Pulmonary artery endothelial cell (primary cell): ENCODE measurements at places on chromosomes 13 and 19.

DNA sequence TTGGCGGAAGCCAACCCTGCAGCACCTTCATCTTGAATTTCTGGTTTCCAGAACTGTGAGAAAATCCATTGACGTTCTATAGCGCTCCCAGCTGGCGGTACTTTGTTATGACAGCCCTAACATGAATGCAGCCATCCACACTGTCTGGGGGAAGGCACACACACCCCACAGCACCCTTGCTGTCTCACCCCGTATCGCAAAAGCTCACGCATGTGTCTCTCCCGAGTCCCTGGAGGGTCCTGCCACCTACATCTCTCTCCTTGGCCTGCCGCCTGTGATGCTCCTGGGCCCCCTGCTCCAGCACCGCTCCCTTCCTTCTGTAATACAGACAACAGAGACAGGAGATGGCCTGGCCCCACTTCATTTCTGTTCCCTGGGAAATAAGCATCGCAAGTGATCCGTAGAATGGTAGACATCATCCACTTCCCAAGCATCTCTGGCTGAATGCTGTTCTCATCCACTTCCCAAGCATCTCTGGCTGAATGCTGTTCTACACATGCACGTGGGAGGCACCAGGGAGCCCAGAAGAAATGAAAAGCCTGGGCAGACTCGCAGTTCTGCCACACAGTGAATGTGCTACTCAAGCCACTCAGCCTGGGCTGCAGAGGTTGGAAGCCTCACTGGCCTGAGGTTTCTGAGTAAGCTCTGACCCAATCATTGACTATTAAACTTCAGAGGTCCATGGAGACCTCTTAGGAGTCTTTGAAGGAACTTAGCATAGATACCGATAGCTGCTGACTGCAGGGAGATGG, 29.6 kb downstream of the EPN1 start:
- no peak for DNase-seq

DNA sequence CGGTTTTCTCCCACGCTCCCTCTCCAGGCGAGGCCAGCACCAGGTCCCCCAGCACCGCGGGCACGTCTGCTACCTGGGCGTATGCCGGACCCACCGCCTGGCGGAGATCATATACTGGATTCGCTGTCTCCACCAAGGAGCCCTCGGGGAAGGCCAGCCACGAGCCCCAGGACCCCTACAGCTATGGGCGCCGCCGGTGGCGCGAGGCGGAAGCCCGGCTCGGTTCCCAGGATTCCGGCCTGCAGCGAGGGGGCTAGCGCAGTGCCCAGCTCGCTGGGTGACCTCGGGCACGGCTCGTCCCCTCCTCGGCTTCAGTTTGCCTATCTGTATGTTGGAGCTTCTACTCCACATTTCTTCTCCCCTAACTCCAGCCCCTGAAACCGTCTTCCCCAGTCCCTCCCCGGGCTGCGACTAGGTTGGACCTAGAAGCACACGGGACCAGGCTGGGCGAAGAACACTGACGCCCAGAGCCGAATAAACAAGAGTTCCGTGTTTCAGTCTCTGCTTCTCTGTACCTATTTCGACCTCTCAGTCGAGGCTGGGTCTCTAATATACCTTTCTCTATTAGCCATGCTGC, 749 bp upstream of the CPT1C start:
- no peak for DNase-seq

- no peak for DNase-seq
Observed at GRCh38 chr13:27079421-27079958, 92.1 kb downstream of the USP12 start.

- no peak for DNase-seq
Observed at GRCh38 chr13:93900731-93901130, 578.8 kb downstream of the DCT start.

GRCh38 chr13:33515146-33515545, 229.6 kb upstream of the STARD13 start:
- no peak for DNase-seq

DNA sequence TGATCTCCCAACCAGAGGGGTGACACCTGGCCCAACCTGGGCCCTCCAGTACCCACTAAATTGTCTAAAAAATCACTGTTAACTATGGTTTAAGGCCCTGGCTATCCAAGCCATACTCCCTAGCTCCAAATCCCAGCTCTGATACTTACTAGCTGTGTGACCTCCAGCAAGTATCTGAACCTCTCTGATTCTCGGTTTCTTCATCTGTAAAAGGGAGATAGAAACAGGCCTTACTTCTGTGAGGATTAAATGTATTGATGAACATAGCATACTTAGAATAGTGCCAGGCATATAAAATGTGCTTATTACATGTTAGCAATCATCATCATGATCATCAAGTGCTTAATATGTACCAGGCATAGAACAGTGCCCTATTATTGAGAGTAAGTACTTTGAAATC, 4.7 kb downstream of the LRFN1 start:
- DNase-seq: no peak

- DNase-seq: peak; percentile 98
Observed at GRCh38 chr19:8361921-8362793, 1.8 kb upstream of the ANGPTL4 start.

DNA sequence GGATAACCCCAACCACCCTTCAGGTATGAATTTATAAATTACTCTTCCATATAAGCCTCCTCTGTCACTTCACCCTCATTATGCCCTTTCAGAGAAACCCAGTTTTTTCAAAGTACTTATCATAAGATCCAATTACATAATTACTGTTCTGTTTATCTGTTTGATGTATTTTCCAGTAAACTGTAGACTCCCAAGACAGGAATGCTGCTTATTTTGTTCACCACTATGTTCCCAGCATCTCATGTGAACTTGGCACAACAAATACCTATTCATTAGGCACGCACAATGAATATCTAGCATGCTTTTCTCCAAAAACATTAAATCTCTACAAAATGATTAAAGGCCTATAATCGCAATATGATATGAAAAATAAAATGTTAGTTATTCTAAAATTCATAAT, 13.2 kb downstream of the ENOX1 start:
- DNase-seq: no peak
